ENCODE measurements at places on chromosomes 13 and 19.

GRCh38 chr13:93715866-93716265 is 489.3 kb downstream of the GPC6 start:
- no peak for DNase-seq

- DNase-seq, result no peak
Observed at GRCh38 chr19:58480481-58480830, 4.3 kb downstream of the ZNF446 start.

DNA sequence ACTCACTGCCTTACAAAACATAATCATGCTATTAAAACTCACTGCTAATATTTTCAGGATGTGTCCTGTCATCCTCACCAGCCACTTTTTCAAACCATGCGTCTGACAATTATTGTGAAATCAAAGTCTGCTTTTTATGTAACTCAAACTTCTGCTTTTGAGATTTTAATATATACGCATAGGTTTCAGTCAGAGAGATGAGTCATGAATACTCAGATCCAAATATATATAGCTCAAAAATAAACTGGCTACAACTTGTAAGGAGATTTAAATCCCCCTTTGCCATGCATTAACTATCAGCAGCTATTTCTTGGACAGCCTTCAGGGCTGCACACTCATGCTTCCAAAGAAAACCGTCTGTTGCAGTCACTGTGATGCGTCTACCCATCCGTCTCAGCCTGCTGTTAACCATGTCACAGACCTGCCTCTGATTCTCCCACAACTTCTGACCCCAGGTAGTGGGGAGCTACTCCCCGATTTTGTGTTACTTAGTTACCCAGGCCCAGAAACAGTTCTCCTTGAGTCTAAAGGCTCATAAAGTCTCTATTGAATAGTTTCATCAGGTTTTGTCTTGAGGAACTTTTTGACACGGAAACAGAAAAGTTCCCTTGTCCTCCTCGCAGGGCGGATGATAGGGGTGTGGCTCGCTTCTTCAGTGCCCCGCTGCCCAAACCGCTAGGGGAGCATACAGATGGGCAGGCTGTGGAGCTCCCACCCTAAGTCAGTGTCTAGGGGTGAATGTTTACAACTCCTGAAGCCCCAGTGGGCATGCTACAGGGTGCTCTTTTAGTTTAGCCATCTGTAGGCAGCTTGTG is 33.8 kb upstream of the SGCG start:
- no peak for DNase-seq

GRCh38 chr13:19967621-19968020 is 9.1 kb downstream of the ZMYM2 start:
- no peak for DNase-seq

DNA sequence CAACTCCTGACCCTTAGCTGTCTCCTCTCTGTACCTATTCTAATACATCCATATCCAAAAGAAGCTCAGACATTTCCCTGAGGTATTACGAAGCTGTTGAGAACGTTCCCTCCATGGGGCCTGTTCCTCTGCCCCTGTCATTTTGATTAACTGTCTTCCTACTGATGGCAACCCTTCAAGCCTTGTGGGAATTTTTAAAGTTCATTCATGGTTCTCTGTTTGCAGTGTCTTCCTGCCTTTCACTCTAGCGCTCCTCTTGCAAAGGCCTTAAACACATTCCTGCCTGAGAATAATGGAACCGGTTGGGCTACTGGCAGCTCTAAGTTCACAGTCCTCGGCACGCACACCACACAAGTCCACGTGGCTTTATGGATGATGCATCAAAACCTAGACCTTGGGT is 66.1 kb downstream of the LHFPL6 start:
- DNase-seq, result peak; percentile 59

DNA sequence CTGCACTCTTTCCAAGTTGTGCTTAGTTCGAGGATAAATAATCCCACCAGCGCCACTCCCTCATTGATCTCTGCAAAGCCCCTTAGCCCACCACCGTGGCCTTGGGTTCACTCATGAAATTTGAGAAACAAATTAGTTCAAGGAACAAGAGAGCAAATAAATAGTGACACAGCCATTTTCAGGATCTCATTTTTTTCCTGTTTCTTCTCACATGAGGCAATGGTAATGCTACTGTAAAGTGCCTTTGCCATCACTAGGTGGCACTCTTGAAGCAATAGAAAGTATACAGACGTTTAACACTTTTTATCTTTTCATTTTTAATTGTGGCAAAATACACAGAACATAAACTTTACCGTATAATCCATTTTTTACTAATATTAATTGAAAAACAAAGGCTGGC is 76.8 kb upstream of the ZNF835 start:
- peak; percentile 32 for DNase-seq

GRCh38 chr13:48594096-48594815 is 59.5 kb upstream of the CYSLTR2 start:
- DNase-seq, result no peak

GRCh38 chr13:20714563-20715329 is 11.2 kb downstream of the IL17D start:
- peak; percentile 78 for DNase-seq

GRCh38 chr19:30167976-30168635 is 204.1 kb upstream of the ZNF536 start:
- DNase-seq, result no peak

GRCh38 chr19:43780706-43781525 is at the start of gene KCNN4:
Gene KCNN4 (minus strand): TSS chr19:43780973. CDS start chr19:43780861, 112 bp downstream.
- peak; percentile 71 for DNase-seq

- DNase-seq, result peak; percentile 75
Observed at GRCh38 chr19:41144403-41144802, 30.2 kb downstream of the CYP2F1 start.

- DNase-seq, result peak; percentile 91
Observed at GRCh38 chr19:44808463-44809371, at the start of gene BCAM. Gene BCAM (plus strand): TSS chr19:44809103. CDS start chr19:44809125, 22 bp downstream.

- no peak for DNase-seq
Observed at GRCh38 chr13:35894636-35895035, 236.5 kb downstream of the DCLK1 start.

DNA sequence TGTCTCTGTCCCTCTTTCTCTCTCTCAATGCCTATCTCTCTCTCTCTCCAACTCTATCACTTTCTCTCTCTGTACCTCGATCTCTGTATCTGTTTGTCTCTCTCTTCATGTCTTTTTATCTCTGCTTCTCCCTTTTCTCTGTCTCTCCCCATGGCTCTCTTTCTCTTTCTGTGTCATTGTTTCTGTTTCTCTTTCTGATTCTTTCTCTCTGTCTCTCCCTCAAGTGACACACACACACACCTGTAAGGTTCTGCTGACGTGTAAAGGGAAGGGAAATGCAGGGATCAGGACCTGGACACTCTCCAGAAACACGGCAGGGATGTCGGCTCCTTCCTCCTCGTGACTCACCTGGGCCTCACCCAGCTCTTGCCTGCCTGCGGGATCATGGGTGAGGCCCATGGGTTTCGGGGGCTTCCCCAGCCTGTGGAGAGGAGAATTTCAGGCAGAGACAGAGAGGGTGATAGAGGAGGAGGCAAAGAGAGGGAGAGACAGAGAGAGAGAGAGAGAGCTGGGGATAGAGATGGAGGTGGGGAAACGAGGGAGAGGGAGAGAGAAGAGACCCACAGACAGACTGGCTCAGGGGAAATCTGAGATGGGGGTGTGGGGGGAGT is 5.4 kb upstream of the PLAUR start:
- DNase-seq, result peak; percentile 69

GRCh38 chr19:18611327-18612050 is 1.2 kb upstream of the TMEM59L start:
- no peak for DNase-seq

DNA sequence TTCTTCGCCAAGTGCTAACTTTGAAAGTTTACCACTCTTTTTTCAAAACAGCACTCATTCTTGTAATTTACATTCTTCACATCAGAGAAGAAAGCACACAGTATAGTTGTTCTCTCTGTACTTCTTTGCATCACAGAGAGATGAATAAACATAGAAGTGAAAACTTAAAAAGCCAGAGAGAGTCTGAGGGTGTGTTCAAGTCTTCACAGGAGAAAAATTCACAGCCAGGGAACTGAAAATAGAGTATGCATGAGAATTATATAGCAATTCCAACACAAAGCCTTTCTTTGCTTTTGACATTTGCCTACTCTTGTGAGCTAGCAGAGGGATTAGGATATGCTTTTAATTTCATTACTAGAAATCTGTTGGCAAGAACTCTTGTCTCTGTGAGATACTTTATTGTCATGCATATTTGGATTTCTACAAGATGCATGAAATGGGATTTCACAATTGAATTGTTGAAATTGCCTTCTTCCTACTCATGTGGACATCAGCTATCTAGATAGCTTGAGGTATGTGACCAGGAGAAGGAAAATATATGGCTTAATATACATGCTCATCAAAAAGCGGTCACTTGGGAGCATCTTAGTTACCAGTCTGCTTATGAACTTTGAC is 166.1 kb downstream of the SLC7A1 start:
- no peak for DNase-seq

- peak; percentile 59 for DNase-seq
Observed at GRCh38 chr13:29472332-29472961, 123.0 kb downstream of the SLC7A1 start.

DNA sequence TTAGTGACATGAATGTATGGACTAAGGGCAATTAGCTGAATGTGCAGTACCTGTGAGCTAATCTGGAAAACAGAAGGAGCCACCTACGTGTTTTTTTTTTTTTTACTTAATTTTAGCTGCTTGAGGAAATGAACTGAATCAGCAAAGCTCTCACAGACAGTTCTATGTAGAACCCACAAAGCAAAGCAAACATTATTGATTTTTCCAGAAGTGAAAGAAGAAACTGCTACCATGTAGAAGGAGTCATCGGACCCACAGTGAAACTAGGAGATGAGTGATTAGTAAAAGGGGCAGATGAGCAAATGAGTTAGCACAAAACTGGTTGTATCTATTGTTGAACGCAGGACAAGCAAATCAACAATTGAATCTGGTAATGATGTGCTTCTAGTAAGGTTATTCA is 94.1 kb upstream of the SLC7A1 start:
- no peak for DNase-seq

- DNase-seq, result no peak
Observed at GRCh38 chr13:27922883-27923612, 3.2 kb downstream of the PDX1 start.
